ENCODE measurements at places on chromosomes 1 and 21.

GRCh38 chr1:246592695-246593094 lies 26.4 kb downstream of the CNST start:
- no peak for DNase-seq

GRCh38 chr1:156664046-156664766 lies 13.0 kb downstream of the NES start:
- DNase-seq: no peak

GRCh38 chr1:87132284-87132870 lies 196.3 kb upstream of the LMO4 start:
- no peak for DNase-seq

DNA sequence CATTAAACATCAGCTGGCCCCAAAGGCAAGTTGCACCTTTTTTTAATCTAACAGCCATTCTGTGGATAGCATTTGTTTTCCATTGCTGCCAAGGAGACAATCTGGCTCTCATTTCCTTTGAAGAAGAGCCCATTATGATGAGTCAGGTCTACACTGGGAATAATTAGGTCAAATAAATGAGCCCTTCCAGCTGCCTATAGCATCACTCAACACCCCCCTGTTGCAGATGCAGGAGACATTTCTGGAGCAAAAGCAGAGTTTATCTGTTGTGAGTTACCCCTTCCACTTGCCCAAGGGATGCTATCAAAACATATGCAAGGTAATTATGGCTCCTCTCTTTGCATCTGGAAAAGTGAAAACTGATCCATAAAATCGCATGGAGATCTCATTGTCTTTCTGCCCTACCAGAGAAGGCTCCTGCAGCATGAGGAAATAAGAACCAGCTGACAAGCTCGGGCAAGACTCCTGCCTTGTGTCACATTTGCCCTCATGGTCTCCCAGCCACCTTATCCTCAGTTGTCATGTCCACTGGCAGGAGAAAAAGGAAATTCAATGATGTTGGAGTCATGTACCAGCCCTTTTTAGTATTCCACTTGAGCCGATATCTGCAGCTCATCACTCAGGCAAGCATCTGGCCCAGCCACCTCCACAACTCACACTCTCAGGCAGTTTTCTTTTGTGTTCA lies 135.9 kb downstream of the SLC30A10 start:
- no peak for DNase-seq

GRCh38 chr1:115929881-115930280 lies 46.4 kb upstream of the SLC22A15 start:
- DNase-seq: no peak

- no peak for DNase-seq
Measured at GRCh38 chr1:43949678-43950077, 2.9 kb downstream of the IPO13 start.

DNA sequence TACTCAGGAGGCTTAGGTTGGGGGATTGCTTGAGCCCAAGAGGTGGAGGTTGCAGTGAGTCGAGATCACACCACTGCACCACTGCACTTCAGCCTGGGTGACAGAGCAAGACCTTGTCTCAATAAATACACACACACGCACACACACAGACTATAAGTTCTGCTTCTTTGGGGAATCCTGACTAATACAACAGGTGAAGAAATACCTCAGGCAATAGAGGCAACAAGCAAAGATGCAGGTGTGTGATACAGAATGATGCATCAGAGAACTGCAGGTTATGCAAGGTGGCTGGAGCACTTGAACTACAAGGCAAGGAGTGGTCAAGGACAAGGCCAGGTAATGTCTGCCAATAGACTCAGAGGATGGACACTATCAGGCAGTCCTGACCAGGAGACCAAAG lies 117.6 kb upstream of the ZNF678 start:
- no peak for DNase-seq
